NB4 (cell line): ENCODE measurements at places on chromosomes 1 and 21.

DNA sequence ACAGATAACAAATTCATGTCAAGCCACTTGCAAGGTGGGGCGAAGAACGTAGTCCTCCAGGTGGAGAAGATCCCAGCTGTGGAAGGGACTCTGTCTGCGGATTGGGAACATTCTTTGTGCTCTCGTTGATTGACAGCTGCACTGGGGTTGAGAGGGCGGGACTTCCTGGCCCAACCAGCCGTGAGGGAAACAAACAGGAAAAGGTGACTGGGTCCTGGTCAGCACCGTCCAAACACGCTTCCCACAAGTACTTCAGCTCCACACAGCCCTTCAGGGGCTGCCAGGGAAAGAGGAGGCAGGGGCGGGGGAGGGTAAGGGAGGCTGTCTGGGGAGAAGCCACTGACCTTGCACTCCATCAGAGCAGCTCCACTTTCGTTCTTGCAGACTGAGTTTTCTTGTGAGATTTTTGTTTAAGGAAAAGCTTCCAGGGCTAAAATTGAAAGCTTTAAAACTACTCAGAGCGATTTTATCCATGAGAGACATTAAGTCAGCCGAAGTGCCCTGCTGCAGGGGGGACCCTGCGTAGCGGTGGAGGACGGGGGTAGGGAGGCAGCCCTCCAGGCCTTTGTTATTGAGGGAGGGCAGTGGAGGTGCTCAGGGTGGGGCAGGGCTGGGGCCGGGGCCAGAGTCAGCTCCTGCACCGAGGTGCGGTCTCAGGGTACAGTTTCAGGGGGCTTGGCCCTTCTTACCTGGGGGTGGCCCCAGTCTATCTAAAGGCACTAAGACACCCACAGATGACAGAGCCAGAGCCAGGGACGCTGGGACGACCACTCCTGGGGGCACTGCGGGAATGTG is 21.6 kb upstream of the STUM start:
- DNase-seq, result no peak

DNA sequence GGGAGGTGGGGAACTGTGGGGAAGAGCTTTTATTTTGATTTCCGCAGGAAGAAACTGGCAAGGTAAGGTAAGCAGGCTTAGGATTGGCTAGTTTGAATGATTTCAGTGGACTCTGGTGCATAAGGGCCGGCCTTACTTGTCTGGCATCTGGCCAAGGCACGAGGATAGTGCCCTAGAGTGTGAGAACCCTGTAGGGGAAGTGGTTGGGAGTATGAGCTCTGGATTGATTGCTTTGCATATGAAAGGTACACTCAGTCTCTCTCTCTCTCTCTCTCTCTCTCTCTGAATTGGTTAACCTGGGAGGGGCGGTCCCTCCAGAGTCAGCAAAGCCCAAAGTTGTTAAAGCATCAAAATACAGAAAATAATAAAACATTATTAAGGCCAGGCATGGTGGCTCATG is 463.0 kb downstream of the SIPA1L2 start:
- DNase-seq, result no peak

DNA sequence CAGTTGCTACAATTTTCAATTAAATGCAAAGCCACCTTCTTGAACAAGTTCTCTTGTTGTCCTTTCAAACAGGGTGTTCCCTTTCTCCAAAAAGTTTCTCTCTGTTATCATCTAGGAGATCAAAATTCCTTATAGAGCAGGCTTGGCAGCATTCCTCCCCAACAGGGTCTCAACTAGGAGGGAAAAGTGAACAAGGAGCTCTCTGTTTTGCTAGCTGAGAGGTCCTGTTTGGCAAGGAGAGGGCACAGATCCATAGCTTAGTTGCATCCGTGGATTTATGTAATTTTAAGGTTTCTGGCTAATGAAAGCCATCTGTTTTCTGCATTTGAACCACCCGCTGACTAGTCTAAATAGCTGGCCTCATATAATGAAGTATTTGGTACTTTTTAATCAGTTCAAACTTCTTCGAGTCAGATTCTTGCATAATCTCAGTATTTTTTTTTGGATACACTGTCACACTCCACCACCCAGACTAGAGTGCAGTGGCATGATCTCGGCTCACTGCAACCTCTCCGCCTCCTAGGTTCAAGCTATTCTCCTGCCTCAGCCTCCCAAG is 54.0 kb downstream of the APP start:
- DNase-seq, result no peak

DNA sequence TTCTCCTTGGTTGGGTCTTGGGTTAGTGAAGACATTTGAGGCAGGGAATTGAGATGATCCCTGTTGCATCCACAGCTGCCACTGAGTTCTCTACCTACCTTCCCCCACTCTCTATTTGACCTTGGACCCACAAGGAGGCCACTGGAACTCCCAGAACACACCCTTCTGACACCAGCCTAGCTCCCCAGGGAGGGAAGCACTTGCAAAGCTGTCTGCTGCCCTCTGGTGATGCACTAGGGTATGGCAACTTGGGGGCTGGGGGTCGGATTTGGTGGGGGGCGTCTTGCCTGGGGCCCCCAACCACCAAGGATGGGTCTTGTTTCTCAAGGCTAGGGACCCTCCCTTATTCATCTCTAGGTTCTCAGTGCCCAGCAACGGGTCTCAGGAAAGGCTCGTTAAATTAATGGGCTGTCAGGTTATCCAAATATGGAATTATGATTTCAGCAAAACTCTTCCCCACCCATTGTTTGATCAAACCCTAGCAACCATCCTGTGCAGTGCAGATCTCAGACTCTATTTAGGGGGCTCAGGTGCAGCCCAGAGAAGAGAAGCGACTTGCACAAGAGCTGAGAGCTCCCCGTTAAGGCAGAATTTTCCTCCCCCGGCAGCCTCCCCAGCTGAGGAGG is 177.8 kb upstream of the KLHDC7A start:
- peak; percentile 42 for DNase-seq

DNA sequence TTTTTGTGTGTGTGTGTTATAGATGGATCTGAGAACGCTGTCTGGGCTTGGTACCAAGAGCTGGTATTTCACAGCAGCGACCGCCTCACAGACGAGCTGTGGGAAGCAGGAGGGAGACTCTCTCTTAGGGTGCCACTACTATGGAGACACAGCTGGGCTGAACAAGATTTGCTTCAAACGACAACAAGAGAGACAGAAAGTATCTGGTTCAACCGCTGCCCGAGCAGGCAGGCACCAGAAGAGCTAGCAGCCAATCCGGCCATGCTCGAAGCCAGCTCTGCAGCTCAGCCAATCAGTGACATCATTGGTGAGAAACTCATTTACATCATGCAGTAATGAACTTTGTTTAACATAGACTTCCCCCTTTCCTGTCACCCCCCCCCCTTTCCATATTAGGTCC is 341.3 kb downstream of the USP25 start:
- no peak for DNase-seq

GRCh38 chr1:70353601-70354331 is 756 bp downstream of the ANKRD13C start:
- peak; percentile 58 for DNase-seq
